HFFc6 (cell line): ENCODE measurements at places on chromosomes 4 and X. TPM values are rescaled to one million over a fixed set of nuclear protein-coding genes. Genes with fewer than 3 reads are reported as not detected.

GRCh38 chr4:106160560-106160959 lies 155.4 kb downstream of the TBCK start:
- DNase-seq, result no peak

LONRF3 gene
- total RNA-seq, result not detected in 3 replicates

IL3RA gene
- not detected in 2 replicates for total RNA-seq

DNA sequence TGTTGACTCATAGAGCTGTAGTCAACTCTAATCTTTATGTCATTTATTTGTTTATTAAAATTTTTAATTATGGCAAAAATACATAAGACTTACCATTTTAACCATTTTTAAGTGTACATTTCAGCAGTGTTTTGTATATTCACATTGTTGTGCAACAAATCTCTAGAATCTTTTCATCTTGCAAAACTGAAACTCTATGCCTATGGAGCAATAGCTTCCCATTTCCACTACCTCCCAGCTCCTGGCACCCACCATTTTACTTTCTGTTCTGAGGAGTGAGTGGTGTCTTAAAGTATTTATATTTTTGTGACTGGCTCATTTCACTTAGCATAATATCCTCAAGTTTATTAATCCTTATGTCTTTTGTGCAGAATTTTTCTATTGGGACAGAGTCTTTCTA lies 181.0 kb downstream of the GPAT3 start:
- no peak for DNase-seq

- DNase-seq, result no peak
Measured at GRCh38 chr4:177632481-177632880, 190.2 kb upstream of the AGA start.

DNA sequence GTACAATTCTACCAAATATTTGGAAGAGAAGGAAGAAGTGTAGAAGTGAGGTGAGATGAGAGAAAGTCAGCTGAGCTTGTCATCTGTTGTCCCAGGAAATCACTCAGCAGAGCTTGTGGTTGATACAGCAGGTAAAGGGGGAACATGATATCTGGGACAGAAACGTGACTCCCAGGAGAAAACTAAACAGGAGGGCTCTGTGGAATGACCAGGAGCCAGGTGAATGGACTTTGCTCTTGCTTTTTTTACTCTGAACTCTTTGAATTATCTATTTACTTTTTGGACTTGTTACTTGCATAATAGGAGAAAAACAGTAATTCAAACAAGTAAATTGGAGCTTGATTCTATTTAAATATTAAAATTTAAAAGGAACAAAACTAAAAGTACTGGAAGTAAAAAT lies 555.6 kb upstream of the FRG1 start:
- no peak for DNase-seq

DNA sequence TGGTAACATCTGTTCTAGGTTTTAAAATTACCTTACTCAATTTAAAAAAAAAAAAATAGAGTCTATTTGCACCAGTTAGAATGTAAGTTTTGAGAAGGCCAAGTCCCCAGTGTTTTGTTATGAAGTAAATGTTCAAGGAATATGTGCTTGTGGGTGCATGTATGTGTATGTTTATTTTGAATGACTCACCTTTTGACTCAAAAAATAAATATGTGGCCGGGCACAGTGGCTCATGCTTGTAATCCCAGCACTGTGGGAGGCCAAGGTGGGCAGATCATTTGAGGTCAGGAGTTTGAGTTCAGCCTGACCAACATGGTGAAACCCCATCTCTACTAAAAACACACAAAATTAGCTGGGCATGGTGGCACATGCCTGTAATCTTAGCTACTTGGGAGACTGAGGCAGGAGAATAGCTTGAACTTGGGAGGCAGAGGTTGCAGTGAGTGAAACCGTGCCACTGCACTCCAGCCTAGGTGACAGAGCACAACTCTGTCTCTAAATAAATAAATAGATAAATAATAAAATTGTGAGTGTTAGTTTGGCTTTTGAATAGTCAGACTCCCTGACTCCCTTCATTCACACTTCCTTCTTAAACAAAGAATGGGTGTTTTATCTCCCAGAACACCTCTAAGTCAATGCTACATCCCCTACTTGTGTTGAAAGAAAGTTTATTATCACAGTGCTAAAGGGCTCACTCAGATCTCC lies 511.3 kb upstream of the PCDH7 start:
- DNase-seq, result no peak

DNA sequence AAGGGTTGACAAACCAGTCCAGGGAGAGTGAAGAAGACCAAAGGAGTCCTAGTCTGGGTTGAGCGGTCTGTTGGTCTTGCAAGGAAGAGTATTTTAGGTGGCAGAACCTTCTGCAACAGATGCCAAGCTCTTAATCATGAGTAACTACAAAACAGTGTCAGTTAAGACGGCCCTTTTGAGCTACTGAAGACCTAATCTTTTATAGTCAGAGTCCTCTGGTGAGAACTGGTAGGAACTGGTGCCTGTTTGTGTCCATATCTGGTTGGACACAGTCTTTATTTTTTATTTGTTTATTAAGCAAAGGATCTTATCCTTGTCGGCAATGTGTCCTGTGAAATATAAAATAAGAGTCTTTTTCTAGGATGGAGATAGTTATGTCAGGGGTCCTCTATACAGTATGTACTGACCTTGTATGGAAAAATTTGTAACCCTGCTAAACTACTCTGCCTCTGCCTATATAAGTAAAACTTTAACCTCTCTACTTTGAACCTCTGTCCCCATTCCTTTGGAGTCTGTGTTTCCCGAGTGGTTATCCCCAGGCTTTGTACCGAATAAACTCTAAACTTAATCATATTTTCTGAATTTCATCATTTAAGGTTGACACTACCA lies 47.1 kb downstream of the FAM13A start:
- no peak for DNase-seq

OTUD6A gene
- total RNA-seq, result not detected in 3 replicates

DCAF12L1 gene
- not detected in 3 replicates for total RNA-seq

SHISA3 gene
- total RNA-seq, result not detected in 2 replicates

GRCh38 chr4:8404791-8405515 lies 35.6 kb downstream of the ACOX3 start:
- DNase-seq, result no peak
